ENCODE measurements at places on chromosomes 12 and 14.

DNA sequence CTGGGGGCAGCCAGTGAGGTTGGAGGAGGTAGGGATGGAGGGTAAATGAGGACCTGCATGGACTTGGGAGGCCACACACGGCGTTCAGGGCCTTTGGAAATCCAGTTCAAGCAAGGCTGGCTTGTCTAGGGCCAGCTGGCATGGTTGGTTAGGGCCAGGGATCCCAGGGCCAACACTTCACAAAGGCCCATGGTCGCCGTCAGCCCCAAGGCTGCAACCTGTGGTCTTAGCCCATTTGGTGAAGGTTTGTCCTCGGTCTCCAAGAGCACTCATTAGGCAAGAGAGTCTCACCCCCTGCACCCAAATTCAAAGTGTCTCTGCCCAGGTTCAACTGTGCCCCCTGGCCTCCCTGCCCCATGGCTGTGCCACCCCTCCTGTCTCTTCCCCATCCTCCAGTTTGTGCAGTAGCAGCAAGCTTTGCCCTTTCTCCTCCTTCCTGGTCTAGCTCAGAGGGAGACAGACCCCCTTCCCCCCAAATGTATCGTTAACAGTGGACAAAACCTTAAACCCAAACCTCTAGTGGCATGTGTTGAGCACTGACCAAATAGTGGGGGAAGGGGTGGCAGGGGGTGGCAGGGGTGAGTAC lies 94.1 kb downstream of the NINJ2 start:
- no peak for DNase-seq

DNA sequence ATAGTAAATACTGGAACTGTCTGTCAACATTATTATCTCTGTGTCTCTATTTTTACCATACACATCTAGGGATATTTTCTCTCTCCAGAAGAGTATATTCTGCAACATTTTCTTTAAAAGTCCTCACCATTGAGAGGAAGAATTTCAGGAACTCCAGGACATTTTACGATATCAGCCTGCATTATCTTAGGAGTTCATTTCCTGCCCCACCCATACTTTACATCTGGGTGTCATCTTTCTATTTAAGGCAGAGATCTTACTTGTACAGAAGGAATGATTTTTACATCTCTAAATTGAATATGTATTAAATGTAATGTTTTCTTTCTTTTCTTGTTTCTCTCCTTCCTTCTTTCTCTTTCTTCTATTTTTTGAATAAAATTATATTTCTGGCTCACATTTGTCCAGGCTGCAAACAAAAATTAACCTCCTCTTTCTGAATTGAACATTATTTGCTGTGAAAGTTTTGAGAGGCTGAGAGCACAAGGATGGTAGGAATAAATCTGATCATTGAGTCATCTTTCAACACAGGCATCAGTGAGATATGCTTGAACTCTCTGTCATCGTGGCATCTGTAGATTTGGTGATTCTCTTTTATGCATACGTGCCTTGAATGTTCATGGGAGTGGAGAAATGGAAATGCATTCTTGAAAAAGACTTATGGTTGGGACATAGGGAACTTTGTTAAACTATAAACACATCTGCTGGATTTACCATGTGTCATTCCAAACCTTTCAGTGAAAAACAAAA lies 753.6 kb downstream of the SLC16A7 start:
- DNase-seq = no peak

GRCh38 chr12:2960996-2961616 lies 1.9 kb downstream of the TEAD4 start:
- DNase-seq = no peak

DNA sequence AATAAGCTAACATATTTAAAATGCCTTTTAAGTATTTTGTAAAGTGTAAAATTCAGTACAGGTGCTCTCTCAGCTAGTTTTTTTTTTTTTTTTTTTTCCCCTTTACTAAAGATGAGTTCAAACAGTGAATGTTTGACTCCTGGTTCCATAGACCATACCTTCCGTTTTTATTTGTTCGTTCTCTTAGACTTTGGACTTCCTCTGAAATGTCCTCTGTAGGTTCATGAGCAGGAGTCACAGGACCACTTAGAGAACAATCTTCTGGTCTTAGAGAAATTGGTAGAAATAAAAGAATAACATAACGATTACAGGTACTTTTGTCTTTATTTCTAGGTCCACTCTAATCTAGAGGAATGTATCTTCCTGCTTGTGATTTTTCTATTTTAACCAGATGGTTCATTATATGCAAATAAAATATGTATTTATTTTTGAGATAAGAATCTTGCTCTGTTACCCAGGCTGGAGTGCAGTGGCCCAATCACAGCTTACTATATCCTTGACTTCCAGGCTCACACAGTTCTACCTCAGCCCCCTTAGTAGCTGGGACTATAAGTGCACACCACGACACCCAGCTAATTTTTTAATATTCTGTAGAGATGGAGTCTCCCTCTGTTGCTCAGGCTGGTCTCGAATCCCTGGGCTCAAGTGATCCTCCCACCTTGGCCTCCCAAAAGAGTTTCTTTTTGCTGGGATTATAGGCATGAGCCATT lies 25.8 kb downstream of the STYX start:
- no peak for DNase-seq

- no peak for DNase-seq
These were observed 5.0 kb downstream of the CELA1 start for GRCh38 chr12:51341251-51342007.

DNA sequence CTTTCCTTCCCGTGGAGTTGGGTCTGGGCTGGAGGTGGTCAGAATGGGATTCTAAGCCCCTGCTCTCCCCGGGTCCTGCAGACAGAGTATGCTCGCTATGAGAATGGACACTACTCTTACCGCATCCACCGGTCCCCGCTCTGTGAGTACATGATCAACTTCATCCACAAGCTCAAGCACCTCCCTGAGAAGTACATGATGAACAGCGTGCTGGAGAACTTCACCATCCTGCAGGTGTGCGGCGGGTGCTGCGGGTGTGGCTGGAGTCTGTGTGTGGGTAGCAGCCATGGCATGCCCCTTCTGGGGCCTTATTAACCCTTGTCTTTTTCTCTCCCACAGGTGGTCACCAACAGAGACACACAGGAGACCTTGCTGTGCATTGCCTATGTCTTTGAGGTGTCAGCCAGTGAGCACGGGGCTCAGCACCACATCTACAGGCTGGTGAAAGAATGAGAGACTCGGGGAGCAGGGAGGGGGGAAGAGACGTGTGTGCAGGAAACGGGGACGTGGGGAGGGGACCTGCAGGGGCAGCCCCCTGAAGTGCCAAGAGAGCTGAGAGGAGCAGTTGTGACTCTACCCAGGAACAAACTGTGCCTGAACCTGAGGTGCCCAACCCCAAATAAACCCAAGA lies 37.0 kb upstream of the TSPAN9 start:
- DNase-seq = no peak

DNA sequence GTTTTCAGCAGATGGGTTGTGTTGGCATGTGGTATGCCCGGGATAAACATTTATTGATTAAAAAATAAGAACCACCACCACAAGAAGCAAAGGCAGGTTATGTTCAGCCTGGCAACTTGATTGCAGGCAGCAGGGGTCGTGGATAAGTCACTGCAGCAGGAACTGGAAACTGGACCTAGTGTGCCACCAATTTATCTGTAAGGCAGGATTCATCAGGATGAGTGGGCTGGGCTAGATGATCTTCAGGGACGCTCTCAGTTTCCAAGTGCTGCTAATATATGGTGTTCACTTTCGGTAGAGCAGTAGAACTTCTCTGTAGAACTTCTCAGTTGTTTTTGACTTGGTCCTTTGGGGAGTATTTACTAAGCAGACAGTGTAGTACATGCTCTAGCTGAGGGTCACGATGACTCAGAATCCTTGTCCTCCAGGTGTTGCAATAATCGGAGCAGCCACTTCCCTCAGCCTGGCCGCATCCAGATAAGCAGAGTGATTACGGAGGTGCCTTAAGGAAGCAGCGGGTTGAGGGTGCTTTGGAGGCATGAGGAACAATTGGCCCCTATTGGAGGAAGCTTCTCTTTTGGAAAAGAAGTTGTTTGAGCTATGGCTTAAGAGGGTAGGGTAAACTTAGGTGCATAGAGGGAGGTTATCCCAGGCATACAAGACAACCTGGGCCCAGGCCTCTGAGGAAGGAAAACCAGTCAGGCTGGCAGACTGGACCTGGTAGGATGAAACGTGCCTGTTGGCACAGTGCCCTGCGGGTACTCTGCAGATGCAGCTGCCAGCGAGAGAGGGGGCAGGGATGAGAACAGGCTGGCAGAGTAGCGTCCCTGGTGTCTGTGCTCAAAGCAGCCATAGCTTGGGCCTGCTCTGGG lies 104.0 kb downstream of the GPR135 start:
- no peak for DNase-seq

DNA sequence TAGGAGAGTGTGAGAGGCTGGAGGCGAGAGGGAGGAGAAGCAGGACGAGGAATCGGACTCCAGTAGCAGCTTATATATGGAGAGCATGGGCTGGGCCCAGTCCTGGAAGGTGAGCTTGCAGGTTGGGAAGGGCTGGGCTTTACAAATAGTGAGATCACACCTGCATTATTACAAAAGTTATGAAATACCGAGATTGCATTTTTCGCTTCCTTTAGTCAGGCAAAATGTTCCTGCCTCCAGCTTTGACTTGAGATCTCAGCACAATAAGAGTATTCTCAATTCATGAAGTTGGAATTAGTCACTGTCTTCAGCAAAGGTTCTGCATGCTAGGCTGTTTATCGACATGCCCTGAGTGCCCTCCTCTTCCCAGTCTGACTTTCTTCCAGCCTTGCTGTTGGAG lies at the start of gene KRT6B:
Gene KRT6B, minus strand, starts transcription at position 46 of the 400 bp plus-strand sequence. CDS start 68 bp downstream, outside the sequence.
- no peak for DNase-seq
